Hematopoietic multipotent progenitor cell treated with erythropoietin and hydrocortisone succinate and interleukin-3 and kit ligand, for 4 days (in vitro differentiated cells): ENCODE measurements at places on chromosomes 2 and 18.

DNA sequence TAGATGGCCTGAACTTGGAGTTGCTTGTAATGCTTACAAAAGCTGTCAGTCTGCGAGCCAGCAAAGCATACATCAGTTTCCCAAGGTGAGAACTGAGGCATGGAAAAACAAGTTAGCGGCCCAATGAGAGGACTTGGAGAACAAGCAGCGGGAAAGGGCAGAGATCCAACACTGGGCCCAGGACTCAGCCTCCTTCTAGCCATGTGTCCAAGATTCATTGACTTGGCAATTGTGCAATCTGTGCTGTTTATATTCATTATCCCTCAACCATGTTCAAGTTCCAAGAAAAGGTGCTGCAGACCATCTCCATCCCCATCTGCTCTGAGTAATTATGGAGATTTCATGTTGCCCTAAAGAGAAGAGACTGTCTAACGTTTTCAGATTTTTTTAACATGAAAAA lies 187.4 kb downstream of the ALK start:
- no peak for DNase-seq

GRCh38 chr18:12057419-12058039 lies 36.1 kb upstream of the ANKRD62 start:
- peak; percentile 19 for DNase-seq

DNA sequence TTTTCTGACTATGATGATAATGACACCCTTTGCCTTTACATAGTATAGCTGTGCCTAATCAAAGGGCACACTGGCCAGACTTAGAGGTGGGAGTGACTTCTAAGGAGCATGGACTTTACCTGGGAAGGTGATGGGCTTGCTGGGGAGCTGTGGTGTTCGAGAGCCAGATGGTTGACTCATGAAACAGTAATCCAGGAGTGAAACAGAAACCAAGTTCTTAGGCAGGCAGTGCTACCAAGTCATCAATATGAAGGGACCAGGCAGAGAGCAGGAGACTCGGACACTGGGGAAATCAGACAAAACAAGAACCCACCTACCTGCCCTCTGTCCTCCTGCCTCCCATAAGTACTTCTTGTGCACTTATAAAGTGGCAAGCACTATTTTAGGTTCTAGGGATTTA lies 430.4 kb downstream of the DLGAP1 start:
- no peak for DNase-seq

GRCh38 chr2:69001879-69002278 lies 11.1 kb upstream of the ANTXR1 start:
- DNase-seq, result no peak

- DNase-seq, result no peak
Observed at GRCh38 chr2:10322973-10323372, 20.3 kb downstream of the HPCAL1 start.

DNA sequence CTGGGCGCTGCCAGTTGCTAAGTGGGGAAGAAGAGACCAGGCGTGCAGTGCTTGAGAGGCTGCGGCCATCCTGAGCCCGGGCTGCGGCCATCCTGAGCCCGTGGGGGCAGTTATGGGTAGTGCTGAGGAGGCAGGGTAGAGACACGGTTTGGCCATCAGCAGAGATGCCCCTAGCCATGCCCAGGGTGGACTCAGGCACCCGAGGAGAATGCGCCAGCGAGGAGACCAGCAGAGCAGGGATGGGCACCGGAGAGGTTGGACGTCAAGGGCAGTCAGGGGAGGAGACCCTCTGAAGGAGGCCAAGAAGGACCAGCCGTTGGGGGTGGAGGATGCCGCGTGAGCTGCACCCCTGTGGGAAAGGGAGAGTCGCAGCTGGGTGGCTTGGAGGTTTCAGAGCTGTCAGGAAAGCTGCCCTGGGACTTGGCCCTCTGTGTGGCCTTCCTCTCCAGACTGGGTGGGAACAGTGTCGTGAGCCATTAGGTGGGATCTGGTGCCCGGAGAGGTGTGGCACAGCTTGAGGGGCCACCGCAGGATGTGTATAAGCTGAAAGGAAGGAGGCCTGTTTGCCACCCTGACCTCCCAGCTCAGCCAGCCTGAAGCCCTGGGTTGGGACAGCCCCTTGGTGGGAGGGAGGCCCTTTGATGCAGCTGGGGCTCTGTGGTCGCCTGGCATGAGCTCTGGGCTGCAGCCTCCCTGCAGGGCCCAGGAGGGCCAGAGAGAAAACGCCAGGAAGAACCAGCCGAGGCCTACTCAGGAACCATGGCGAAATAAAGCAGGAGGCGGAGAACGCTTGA lies 56.0 kb downstream of the SH3BP4 start:
- no peak for DNase-seq

DNA sequence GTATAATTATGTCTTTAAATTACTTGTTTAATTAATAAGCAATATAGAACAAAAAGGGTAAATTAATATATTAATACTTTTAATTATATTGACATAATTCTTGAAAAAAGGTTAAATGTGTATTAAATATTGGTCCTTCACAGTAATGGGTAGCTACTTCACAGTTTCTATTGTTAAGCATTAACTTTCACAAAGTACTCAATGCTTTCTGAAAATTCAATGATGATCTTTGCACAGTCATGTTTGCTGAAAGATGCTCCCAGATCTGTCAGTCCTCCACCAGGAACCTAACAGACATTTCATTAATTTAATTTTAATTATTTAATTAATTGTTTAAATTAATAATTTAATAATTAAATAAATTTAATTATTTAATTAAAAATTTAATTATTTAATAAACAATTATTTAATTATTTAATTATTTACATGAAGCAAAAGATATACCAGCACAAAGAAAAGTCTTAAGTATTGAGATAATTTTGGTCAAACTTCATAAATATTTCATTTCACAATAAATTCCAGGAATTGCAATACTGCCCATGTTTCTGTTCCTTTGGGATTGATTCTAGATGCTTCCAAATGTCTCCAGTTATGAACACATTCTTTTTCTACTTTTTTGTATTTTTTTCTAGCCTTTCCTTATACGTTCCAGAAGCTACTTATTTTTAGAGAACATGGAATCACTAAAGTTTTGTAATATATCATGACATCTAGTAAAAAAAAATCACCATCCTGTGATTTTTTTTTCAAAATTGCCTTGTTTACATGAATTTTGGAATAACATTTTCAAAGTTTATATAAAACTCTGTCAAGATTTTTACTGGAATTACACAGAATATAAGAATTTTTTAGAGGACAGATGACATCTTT lies 46.5 kb downstream of the TMEM18 start:
- no peak for DNase-seq

DNA sequence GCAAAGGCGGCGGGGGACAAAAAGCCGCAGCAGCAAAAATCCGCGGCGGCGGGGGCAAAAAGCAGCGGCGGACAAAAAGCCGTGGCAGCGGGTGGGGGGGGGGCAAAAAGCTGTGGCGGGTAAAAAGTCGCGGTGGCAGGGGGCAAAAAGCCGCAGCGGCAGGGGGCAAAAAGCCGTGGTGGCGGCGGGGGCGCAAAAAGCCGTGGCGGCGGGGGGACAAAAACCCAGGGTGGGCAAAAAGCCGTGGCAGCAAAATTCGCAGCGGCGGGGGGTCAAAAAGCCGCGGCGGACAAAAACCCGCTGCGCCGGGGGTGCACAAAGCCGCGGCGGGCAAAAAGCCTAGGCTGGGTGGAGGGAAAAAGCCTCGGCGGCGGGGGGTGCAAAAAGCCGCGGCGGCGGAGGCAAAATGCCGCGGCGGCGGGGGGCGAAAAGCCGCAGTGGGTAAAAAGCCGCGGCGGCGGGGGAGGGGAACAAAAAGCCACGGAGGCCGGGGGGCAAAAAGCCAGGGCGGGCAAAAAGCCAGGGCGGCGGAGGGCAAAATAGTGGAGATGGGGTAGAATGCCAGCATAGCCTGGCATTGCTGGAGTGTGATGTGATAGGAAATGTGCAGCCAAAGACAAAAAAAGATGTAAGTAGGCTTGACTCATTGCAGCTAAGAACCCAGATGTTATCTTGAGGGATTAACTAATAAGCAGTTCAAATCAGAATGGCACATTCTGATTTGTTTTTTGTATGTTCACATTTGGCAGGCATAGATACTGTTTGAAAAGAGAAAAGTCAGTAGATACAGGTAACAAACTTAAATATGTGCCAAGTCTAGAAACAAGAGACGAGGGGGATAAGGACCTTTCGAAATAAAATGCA lies 1076.3 kb downstream of the RPIA start:
- DNase-seq, result peak; percentile 8

DNA sequence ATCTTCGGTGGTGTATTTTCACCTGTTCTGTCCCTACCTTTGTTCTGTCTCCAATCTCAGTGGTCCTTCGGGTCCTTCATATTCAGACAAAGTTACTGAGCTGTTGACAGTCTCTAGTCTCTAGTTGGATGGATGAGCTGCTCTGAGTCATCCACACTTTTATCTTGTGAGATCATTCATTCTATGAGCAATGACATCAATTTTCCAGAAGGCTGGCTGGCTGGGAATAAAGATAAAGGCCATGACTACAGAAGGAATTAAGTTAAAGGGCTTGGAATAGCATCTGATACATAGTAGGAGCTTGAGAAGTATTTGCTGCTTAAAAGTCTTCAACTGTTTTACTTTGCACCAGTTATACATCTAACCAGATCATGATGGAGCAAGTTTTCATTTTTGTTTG lies 43.1 kb upstream of the SLC39A10 start:
- peak; percentile 41 for DNase-seq

DNA sequence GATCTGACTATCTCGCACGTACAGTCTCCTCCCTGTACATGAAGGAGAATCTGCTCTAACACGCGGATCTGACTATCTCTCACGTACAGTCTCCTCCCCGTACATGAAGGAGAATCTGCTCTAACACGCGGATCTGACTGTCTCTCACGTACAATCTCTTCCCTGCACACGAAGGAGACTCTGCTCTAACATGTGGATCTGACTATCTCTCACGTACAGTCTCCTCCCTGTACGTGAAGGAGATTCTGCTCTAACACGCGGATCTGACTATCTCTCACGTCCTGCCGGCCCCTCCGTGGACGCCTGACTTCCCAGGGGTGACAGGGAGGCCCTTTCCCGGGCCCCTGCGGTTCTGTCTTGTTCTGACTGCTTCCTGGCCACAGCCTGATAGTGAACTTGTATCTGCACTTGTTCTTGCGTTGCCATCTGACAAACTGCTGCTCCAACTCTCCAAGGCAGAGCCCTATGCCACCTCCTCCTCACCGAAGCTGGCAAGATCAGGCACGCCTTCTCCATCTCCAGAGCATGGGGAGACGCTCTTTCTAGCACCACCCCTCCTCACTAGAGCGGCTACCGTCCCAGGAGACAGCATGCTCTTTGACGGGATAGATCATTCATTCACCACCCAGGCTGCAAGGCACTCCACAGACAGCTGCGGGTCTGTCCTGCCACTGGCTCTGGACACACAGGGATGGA lies 238.6 kb downstream of the TWIST2 start:
- DNase-seq, result peak; percentile 14
